Heart left ventricle (tissue), 16 donors: ENCODE measurements at places on chromosomes 6 and 20.

DNA sequence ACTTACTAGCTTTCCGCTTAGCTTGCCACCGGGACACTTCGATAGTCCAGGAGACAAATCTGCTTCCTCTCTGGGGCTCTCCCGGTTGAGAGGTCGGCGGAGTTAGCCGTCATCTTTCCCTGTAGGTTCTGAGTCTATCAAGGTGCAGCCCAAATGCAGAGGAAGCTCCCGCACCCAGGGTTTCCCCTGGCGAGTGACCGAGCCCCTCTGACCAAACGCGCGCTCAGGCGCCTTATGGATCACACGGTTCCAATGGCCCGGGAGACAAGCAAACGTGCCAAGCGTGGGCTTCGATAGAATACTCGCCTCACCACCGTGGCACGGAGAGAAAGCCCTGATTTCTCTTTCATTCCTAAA lies 15.8 kb upstream of the FOXC1 start:
- DNase-seq = no peak

DNA sequence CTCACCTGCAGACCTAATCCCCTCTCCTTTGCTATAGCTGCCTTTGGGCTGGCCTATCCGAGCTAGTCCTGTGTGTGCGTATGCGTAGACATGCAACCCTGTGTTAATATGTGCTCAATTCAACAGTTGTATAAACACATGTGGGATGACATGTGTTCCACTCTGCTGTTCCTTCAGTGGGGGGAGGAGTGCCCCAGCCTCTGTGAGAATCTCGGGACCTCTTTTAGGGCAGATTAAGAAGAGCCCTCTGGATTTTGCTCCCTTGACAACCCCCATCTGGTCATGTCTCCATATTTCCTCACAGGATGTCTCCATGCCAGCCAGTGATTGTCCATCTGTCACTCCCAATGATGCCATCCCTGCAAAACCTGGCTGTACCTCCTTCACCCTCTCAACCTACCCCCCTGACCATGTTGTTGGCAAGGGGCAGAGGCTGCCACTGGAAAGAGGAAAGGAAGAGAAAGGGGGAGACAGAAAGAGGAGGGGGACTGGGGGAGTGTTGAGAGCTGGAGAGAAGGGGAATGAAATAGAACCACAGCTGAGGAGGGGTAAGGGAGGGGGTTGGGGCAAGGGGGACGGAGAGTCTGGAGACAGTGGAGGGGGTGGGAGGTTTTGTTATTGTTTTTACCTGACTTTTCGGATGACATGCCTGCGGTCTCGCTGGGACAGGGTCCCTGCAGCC lies 417 bp downstream of the PRRT1 start:
- no peak for DNase-seq

DNA sequence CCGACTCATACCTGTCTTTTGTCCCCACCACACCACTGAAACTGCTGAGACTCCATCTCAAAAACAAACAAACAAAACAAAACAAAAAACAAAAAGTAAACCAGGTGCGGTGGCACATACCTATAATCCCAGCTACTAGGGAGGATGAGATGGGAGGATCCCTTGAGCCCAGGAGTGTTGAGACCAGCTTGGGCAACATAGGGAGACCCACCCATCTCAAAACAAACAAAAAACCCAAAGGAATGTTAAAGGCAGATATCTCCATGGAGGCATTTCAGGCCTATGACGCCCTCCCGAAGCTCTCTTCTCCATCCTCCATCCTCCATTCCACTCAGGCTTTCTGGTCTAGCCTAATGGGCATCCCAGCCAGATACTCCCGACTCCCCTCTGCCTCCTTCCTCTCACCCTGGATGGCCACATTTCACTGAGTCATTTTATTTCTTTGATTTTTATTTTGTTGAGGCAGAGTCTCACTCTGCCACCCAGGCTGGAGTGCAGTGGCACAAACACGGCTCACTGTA lies 3.2 kb upstream of the SLC4A11 start:
- DNase-seq = no peak

- DNase-seq = no peak
Observed at GRCh38 chr6:113558431-113558830, 298.7 kb upstream of the MARCKS start.

DNA sequence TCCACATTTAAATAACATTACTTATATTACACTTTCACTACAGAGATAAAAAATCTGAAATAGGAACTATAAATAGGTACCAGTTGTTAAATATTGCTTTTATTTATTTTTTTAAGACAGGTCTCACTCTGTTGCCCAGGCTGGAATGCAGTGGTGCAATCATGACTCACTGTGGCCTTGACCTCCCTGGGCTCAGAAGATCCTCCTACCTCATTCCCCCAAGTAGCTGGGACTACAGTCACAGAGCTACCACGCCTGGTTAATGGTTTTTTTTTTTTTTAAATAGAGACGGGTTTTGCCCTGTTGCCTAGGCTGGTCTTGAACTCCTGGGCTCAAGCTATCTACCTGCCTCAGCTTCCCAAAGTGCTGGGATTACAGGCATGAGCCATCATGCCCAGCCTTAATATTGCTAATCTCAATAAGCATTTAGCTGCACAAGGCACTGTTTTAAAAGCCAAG lies 17.3 kb downstream of the EEF1E1 start:
- peak; percentile 39 for DNase-seq

- DNase-seq = no peak
Observed at GRCh38 chr20:9395971-9396370, 118.4 kb upstream of the LAMP5 start.

GRCh38 chr6:157272866-157273755 lies 50.2 kb downstream of the TMEM242 start:
- DNase-seq = no peak

DNA sequence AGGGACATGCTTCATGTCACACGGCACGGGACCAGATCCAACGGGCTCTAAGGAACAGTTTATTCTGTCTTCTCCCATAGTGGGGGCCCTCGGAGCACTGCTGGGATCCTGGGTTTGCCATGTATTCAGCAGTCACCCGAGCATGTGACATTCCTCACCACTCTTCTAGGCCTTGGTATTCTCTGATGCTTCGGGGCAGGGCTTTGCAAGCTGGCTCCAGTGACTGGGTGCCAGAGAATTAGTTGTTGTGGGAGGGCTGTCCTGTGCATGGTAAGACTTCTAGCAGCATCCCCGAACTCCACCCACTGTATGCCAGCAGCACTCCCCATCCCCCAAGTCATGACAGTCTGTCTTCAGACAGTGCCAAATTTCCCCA lies 5.4 kb downstream of the CCN5 start:
- DNase-seq = no peak

- no peak for DNase-seq
Observed at GRCh38 chr6:16671302-16672289, 89.7 kb downstream of the ATXN1 start.

- DNase-seq = no peak
Observed at GRCh38 chr6:30145818-30146217, 9.9 kb downstream of the TRIM40 start.

GRCh38 chr6:165767228-165767627 lies 104.2 kb upstream of the PDE10A start:
- DNase-seq = no peak

DNA sequence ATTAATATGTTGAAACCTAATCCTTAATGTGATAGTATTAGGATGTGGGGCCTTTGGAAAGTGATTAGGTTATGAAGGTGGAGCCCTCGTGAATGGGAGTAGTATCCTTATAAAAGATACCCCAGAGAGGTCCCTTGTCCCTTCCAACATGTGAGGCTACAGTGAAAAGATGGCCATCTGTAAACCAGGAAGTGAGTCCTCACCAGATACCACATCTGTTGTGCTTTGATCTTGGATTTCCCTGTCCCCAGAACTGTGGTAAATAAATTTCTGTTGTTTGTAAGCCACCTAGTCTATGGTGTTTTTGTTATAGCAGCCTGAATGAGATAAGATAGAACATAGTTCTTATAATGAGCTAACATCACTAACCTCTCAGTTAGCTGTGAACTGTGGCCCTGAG lies 16.6 kb upstream of the CALHM6 start:
- DNase-seq = no peak

- no peak for DNase-seq
Observed at GRCh38 chr20:50186987-50187402, 3.6 kb upstream of the CEBPB start.

DNA sequence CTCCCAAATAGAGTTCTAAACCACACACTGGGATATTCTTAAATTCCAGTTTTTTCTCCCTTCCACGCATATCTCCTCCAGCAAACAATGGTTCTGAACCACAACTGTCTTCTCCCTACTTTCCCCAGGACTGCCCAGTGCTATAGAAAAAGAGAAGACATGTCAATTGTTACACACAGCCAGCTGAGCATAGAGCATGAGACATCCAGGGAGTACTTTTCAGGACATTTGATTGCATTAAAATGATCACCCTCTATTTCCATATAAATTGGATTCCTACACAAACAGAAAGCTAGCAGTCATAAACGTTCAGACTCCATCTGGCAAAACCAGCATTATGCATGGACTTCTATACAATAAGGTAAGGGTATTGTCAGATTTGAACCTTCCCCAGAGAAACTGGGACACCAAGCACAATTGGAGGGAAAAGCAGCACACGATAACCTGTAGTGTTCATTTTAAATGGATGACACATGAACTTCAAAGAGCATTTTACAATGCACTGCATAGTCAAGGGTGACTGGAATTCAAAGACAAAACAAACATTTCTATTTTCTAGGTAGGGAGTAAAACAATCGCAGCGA lies 93.1 kb upstream of the HEY2 start:
- no peak for DNase-seq

DNA sequence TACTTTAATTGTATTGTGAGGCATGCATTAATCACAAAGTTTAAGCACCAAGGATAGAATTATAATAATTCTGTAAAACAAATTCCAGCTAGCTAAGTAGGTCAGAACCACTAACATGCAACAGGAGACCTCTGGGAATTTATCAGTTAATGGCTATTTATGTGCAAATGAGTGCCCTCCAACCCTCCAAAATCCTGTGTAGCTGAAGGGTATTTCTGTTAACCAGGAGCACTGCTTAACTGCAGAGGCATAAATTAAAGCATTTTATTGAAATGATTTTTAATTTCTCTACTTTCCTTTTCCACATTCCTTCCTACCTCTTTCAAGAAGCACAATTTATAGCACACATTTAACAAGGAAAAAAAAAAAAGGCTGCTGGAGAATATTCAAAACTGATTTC lies 77.0 kb downstream of the MMS22L start:
- no peak for DNase-seq

- no peak for DNase-seq
Observed at GRCh38 chr6:109483735-109484057, 677 bp upstream of the ZBTB24 start.
